Fibroblast of villous mesenchyme (primary cell): ENCODE measurements at places on chromosomes 3 and 15. TPM values are rescaled to one million over a fixed set of nuclear protein-coding genes. Genes with fewer than 3 reads are reported as not detected.

Gene TUSC7
- total RNA-seq, result not detected in 2 replicates

Gene NCKIPSD
- 17.7 and 23.3 TPM in 2 replicates for total RNA-seq

Gene TP63
- total RNA-seq, result under 0.01 and 0.43 TPM in 2 replicates

Gene EFCC1
- not detected in 2 replicates for total RNA-seq

GRCh38 chr15:31845791-31846190 lies 184.5 kb upstream of the CHRNA7 start:
- DNase-seq, result no peak

- DNase-seq, result peak; percentile 39
Observed at GRCh38 chr3:40593351-40593750, 68.6 kb downstream of the ZNF621 start.

GRCh38 chr15:68229386-68230156 lies at the start of gene CLN6:
Gene CLN6 (minus strand): TSS chr15:68229728. CDS start chr15:68229584, 144 bp downstream.
- DNase-seq, result peak; percentile 84

GRCh38 chr15:68566377-68566954 lies 12.3 kb upstream of the CORO2B start:
- no peak for DNase-seq

DNA sequence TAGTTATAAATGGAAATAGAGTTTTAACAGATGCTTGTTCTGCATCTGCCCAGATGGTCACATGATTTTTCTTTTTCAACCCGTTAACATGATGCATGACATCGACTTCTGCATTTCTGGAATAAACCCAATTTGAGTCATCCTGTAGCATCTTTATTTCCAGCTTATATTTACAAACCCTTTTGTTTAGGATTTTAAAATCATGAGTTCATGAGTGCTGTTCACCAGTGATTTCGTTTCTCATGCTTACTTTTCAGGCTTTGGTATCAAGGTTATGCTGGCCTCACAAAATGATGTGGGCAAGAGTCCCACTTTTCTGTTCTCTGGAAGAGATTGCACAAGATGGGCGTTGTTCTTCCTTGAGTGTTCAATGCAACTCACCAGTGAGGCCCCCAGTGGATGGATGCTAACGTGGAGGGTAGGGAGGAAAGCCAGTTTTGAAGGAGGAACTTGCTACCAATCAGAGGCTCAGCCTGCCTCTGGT lies 5.2 kb downstream of the HRH1 start:
- DNase-seq, result peak; percentile 94

DNA sequence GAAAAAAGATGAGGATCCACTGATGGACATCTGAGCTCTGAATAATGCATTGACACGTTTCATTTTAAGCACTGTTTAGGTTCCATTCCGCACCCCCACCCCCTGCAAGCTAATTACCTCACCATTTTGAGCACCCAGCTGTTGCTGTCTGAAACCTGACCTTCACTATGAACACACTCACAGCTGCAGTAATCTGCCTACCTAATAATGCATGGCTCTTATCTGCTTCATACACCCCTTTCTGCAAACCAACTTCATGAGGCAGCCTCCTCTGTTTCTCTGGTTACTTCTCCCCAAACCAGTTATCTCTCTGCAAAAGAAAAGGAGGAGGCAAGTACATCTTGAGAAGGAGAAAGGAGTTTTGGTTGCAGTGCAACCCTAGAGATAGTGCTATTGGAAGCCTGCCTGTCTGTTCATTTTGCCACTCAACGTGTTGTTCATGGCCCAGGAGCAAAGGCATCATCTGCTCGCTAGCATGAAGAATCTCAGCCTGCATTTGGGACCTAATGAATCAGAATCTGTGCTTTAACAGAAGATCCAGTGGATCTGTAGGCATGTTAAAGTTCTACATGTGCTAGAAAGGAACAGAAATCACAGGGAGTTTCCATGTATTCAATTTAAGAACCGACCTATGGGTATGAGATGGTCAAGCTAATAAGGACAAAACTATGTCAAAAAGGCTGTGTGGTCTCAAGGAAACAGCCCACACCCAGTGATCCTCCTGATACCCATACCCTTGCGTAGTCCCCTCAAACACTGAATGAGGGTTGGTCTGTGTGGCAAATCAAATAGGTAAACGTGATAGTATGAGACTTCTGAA lies 87.2 kb downstream of the MB21D2 start:
- DNase-seq, result no peak

GRCh38 chr15:49984436-49984835 lies 134.6 kb downstream of the ATP8B4 start:
- DNase-seq, result no peak

- no peak for DNase-seq
Observed at GRCh38 chr3:183922421-183922820, 37.7 kb upstream of the PARL start.

DNA sequence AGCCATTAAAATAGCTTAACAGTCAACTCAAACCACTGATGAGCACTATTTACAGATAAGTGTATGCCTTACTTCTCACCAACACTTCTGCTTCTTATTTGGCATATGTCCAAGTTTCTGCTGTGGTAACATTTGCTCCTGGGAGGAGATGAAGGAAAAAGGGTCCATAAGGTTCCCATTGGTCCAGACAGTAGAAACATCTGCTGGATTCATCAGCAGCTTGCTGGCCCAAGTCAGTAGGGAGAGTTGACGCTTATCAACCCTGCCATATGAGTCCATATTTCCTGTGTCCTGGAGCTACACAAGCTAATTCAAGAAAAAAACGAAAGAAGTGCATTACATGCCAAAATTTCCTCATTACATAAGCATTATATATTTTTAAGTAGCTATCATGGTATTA lies 824.5 kb downstream of the CADM2 start:
- no peak for DNase-seq

GRCh38 chr3:195904368-195904767 lies 4.0 kb downstream of the TNK2 start:
- DNase-seq, result no peak

GRCh38 chr15:79290642-79291275 lies 8.2 kb downstream of the ANKRD34C start:
- DNase-seq, result no peak

DNA sequence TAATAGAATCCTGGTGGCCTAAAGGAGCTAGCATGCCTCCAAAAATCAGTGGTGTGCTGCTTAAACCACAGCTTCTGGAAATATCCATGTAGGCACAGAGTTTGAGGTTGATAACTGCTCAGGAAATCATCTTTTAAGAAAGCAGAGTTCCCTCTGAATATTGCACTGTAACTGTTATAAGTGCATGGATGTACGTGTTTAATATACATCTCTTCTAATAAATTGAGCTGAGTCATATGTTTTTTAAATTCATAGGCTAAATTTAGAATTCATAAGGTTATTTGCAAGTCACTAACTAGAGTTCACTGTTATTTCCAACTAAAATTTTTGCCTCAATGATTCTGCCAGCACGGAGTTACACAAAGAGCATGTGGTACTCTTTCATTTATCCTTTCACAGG lies 68.9 kb downstream of the MYH15 start:
- no peak for DNase-seq
